Skin of body (tissue), 3 donors: ENCODE measurements at places on chromosomes 3 and 15.

GRCh38 chr3:143590660-143591059 lies 257.6 kb downstream of the SLC9A9 start:
- no peak for DNase-seq

DNA sequence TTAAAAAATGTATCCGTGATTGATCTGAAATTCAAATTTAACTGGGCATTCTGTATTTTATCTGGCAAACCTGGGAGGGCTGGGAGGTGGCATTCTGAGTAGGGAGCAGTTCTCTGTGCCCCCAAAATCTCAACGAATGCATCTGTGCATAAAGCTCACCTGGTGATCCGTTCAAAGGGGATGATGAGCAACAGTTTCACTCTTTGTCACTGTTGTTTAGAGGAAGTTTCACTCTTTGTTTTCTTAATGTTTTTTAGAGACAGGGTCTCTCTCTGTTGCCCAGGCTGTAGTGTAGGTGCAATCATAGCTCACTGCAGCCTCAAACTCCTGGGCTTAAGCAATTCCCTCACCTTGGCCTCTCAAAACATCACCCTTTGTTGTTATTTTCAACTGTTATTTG lies 186.7 kb downstream of the SSR3 start:
- DNase-seq = no peak

DNA sequence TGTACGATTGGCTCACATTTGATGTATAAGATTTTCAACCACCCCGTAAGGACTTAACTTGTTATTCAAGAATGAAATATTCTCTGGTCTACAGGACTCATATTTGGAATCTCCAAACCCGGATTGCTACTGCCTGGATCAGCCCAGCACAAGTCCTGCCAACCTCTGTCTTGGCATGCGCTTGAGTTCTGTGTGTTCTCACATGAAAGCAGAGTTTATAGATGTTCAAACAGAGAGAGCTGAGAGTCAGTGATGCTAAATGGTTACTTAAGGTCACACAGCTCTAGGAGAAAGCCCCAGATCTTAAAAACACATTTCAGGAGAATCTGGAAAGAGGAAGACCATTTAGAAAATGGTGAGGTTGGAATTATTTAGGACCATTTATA lies 268.0 kb upstream of the TBL1XR1 start:
- no peak for DNase-seq

GRCh38 chr3:23830869-23831484 lies 25.2 kb downstream of the UBE2E1 start:
- DNase-seq = no peak

DNA sequence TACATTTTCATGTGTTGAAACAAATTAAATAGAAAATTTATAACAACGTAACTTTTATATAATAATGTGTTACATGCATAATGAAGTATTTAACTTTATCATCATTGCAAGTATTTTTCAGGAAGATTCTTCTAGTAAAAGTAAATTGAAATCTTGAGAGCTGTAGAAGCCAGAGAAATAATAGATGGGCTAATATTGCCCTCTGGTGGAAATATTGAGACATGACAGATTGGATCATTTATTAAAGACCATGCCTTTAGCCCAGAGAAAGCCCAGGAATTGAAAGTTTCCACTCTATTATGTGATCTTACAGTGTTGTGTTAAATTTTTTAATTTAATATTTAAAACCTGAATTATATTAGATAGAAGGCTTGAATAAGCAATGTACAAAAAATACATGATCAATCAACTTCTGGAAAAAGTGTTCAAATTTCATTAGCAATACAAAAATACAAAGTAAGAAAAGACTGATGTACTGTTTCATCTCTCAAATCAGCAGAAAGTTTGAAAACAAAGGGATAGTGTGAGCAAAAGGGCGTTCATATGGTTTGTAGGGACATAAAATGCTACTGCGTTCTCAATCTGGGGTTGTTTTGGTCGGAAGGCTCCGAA lies 52.7 kb upstream of the SPTSSB start:
- DNase-seq = peak; percentile 61

- no peak for DNase-seq
These were observed 1043.6 kb downstream of the DIPK2A start for GRCh38 chr3:145015253-145015652.

GRCh38 chr3:37320276-37320675 lies 145.9 kb upstream of the LRRFIP2 start:
- DNase-seq = no peak
